ENCODE measurements at places on chromosomes 2 and 18.

- DNase-seq = peak; percentile 61
These were observed 45.8 kb downstream of the WDR7 start for GRCh38 chr18:56696966-56697365.

GRCh38 chr2:106041150-106041549, 153.0 kb downstream of the UXS1 start:
- no peak for DNase-seq

- DNase-seq = no peak
These were observed 117.1 kb downstream of the PID1 start for GRCh38 chr2:229153951-229154350.

DNA sequence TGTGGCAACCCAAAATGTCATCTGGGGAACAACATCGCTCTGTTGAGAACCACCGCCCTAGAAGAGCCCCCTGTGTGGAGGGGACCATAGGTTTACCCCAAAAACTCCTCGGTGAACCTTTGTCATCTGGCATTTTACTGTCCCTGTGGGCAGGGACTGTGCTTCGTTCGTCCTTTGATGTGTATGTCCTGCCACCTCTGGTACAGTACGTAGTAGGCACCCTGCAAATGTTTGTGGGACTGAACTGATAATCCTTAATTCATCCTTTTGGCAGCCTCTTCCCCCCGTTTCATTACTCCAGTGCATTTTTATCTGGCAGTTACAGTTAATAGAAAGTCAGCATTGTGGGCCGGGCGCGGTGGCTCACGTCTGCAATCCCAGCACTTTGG, 728 bp downstream of the NAPG start:
- no peak for DNase-seq

GRCh38 chr2:73285159-73285739, 971 bp upstream of the FBXO41 start:
- no peak for DNase-seq

- peak; percentile 83 for DNase-seq
These were observed 7.6 kb upstream of the MSTN start for GRCh38 chr2:190069936-190070696.

DNA sequence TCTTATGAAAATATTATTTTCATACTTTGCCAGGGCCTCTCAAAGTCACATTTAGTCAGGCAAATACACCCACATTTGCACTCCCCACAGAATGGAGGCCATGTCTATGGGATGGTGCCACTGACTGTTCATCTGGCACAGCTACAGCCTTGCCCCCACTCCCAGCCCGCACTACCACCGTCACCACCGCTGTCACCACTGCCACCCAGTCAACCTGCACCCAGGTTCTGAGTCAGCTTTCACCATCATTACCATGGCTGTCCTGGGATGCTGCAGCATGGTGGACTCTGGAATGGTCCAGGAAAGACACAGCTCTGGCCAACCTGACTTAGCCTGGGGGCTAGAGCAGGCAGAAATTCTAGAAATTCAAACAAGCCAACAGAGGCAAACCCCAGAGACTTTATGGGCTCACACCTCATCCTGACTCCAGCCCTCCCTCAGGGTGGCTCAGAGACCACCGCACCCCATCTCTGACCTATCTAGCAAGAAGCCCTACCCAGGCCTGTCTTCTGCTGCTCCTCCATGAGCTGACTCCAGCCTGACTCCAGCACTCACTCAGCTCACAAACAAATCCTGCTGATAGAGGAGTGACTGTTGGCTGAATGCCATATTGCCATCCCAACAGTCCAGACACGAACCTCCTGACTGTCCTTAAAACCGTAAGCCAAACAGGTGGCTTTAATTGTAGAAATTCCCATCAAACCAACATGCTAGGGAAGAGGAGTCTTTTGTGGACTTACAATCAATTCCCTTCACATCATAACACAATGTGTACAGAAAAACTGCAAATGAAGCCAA, 28.0 kb downstream of the DNER start:
- DNase-seq = no peak

DNA sequence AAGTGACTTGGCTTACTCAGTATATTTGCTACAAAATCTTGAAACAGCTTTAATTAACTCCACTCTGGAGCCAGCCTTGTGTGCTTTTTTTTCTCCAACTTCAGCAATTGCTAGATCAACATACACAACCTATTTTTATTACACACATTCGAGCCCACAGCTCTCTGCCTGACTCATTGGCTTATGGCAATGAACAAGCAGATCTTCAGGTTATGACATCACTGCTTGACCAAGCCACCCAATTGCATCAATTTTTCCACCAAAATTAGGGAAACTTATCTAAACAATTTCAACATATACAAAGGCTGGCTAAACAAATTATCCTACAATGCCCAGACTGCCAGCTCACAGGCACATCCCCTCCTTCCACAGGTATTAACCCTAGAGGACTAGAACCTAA, 39.6 kb upstream of the PDK1 start:
- peak; percentile 62 for DNase-seq

DNA sequence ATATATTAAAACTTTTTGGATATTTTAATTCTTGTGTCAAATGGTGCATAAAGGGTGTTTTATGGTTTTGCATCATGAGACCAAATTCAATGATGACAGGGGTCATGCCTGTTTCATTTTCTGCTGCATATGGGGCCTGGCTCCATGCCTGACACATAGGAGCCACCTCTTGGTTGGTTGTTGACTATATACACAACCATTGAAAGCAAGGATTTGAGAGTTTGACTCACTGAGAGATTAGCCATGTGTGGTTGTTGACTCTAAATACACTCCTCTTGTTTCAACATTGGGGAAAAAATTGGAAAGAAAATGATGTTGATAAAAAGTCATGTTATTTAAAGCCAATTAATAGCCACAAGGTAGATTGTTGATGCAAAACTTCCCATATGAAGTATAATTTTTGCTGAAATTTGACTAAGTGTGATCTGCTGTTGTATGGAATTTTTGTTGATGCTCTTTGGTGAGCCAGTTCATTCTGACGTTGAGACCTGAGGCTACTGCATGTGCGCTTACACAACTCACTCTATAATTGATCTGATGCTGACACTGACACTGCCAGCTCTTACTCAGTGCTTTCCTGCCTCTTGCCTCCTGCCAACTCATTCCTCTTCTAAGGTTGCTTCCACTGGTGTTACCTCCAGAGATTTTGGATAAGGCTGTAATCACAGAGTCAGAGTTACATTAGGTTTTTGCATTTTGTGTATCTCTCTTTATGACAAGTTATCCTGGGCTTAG, 446.2 kb upstream of the SLC14A2 start:
- DNase-seq = peak; percentile 63

GRCh38 chr2:185583058-185583816, 155.4 kb upstream of the FSIP2 start:
- DNase-seq = peak; percentile 91

- DNase-seq = peak; percentile 65
These were observed 157.2 kb downstream of the BABAM2 start for GRCh38 chr2:28047681-28048080.

DNA sequence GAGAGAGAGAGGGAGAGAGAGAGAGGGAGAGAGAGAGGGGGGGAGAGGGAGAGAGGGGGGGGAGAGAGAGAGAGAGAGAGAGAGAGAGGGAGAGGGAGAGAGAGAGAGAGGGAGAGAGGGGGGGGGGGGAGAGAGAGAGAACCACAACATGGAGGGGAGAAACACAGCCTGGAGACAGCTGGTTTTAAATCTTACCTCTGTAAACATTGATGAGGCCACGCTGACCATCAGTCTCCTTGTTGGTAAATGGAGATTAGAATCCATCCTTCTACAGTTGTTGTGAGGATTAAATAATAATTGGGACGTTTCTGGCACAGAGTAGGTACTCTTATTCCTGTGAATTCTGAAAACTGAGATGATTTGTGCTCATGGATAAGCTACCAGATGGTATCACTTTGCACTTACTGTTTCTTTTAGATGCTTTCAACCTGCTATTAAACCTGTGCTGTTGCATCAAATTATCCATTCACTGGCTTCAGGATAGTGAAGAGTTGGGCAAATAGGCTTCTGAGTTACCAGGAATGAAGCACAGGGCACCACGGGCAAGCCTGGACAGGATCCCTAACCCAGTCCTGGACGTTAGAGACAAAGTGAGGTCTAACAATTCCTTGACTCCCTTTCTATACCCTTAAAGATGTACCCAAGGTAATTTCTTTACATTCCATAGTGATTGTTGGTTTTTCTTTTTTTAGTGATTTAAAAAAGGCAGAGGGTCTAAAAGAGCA, 318.1 kb downstream of the ZNF521 start:
- no peak for DNase-seq

GRCh38 chr18:46712406-46712805, 44.4 kb downstream of the ST8SIA5 start:
- peak; percentile 78 for DNase-seq
